ENCODE measurements at places on chromosomes 5 and 9.

GRCh38 chr5:127316011-127316410 is 25.4 kb downstream of the MEGF10 start:
- DNase-seq, result no peak

- DNase-seq, result no peak
Observed at GRCh38 chr5:5523066-5523505, 100.6 kb downstream of the ICE1 start.

GRCh38 chr5:153562189-153562588 is 71.7 kb downstream of the GRIA1 start:
- DNase-seq, result no peak

DNA sequence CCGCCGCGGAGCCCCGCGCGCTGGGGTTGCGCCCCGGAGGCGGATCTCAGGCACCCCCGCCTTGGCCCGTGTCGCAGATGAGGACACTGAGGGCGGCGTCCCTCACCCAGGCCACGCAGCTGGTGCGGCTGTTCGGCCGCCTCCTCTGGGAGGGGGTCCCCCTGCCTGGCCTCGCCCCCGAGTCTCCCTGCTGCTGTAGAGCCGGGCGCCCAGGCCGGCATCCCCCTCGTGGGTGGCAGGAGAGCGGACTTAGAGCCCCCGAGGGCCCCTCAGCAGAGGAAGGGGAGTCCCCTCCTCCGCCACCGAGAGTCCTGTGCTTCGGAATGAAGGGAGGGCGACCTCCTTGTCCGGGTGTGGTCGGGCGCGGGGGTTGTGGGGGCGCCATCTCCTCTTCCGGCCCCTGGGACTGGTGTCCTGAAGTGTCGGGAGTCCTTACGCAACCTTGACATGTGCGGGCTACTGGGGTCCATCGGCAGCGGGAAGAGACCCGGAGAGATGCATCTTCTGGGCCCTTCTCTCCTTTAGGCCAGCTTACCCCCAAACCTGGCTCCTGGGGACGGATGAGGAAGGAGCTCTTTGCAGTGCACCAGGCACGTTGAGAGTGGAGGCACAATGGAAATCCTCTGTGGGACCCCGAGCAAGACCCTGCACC is 11.7 kb upstream of the EXOSC2 start:
- no peak for DNase-seq

DNA sequence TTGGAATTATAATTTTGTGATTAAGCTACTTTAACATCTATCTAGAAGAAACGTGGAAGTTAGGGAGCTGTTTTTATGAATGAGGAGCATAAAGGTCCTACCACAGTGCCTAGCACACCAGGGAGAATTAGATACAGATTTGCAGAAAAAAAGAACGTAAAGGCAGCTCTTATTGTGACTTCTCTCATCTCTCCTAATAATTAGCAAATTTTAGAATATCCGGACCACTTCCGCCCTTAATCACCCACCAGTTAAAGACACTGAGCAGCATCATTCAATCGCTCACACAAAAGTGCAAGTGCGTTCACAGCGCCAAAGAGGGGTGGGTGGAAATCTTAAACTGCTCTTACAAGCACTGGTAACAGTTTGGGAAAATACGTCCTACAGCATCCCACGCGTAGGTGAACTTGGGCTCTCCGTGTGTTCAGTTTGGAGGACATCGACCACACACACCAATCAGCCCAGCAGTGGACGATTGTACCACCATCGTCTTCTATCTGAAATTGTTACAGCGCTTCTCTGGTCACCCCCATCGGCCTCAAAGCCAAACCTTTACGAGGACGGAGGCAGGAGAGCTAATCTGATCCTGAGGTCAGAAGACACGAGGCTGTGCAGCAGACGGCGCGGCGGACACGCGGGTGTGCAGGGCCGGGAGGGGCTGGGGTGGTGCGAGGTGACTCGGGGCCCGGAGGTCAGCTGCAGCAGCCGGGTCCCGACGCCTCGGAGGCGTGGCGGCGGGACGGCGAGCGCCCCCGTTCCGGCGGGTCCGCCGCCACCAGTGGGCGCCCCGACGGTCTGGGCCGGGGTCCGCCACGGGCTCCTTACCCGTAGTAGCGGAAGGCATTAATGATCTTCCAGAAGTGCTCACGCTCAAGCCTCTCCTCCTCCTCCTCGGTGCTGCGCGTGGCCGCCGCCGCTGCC is 646 bp downstream of the CARNMT1 start:
- no peak for DNase-seq

DNA sequence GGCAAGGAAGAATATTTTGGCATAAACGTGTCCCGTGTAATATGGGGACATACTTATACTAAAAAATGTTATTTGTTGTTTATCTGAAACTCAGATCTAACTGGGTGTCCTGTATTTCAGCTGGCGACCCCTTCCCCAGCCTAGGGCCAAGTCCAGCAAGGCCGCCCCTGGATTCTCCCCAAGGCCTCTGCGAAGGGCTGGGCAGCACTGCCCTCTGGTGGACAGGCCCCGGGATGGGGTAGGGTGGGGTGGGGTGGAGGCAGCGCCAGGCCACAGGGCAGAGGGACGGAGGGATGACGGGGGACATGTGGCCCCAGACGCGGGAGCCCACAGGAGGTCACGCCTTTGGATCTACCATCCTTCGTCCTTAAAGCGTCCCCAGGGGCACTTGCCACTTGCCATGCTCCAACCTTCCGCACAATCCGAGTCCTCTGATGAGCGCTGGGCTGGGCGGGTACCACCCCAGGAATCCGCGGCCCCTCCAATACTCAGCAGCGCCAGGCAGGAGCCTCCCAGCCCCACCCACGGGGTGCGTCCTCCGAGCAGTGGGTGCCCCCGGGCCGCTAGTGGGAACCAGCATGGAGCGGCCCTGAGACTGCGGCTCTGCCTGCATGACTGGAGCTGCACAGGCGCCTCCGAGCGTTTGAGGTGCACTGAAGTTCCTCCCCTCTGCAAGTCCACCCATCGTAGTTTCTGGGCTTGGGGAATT is 7.1 kb upstream of the AGPAT2 start:
- no peak for DNase-seq

DNA sequence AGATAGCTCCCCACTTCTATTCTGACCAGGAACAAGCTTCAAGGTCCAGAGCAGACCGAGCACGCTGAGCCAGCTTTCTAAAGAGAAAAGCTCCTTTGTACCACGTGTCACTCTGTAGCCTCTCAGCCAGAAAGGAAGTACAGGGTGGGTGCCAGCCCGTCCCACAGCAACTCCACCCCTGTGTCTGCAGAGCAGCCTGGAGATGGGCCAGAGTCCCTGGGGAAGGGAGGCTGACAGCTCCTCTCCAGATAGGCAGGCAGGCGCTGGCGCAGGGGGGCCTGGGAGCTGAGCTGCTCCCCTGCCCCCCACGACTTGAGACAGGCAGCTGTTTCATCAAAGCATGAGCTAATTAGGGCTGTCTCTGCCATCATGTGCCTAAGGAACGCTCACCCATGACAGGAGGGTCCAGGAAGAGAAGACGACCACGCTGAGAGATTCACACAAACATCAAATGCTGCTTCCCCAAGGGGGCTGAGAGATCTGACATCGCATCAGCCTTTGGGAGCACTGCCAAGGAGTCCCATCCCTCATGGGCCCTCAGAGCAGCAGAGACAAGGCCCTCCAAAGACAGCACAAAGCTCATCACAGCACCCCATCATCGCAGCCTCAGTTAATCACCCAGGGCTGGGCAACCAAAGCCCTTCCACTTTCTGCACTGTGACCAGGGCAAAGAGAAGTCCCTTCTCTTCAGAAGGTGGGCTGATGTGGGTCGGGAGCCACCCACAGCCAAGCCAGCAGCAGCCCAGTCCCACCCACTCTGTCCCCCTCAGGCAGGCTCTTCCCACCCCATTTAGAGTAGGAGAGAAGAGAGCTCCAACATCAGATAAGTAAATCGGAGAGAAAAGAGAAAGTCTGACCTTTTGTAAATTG is 78.5 kb upstream of the LRRTM2 start:
- DNase-seq, result no peak

DNA sequence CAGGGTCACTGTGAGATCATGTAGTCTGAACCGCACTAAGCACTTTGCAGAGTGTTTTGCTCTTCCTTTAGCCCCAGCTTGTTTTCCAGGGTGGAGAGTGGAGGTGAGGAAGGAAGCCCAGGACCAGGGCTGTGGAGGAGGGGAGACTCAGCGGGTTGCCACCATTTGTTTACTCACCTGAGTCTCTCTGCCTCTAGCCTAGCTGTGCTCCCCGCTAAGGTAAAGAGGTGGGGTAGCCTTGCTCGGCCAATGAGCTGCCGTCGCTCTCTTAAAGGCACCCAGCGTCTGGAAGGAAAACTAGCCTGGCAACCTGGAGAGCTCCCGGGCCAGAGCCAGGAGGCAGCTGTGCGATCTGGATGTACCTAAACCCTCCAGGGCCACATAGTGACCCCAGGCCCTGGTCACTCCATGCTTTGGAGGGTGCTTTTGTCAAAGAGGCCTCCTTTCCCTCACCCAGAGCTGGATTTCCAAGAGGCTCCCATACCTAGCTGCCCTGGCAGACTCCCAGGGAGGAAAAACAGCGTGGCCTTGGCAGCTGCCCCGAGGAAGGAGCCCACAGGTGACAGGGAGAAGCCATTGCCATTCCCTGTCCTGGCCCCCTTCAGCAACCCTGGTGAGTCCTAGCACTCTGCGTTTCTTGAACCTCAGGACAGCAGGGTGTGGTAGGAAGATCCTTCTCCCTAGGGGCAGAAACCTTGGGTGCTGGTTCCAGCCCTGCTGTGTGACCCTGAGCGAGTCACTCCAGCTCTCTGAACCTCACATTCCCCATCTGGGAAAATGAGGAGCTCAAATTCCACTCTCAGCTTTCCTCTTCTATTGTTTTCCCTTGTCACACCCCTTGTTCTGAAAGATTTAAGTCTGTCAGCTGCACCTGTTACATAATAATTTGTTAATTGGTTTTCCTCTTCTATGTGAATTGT is 42.4 kb upstream of the LARP1 start:
- no peak for DNase-seq

DNA sequence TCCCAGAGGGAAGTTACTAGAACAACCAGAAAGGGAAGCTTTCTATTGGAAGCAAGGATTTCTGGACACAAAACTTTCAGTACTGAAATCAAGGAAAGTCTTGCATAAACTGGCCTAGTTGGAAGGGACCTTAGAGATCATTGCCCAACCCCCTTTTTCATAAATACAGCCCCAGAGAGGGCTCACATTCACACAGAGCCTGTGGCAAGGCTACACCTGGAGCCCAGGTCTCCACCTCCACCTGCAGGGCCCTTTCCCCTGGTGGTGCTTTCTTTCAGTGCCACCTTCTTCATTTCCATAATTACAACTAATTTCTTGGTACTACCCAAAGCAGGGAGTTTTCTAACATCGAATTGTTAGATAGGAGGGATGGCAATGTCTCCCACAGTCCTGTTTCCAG is 85.7 kb downstream of the ADRB2 start:
- no peak for DNase-seq

- no peak for DNase-seq
Observed at GRCh38 chr5:81428446-81428845, 34.5 kb upstream of the ACOT12 start.

GRCh38 chr9:88987661-88988060 is 3.6 kb upstream of the S1PR3 start:
- DNase-seq, result no peak

- no peak for DNase-seq
Observed at GRCh38 chr5:134070725-134071613, 43.5 kb upstream of the TCF7 start.

DNA sequence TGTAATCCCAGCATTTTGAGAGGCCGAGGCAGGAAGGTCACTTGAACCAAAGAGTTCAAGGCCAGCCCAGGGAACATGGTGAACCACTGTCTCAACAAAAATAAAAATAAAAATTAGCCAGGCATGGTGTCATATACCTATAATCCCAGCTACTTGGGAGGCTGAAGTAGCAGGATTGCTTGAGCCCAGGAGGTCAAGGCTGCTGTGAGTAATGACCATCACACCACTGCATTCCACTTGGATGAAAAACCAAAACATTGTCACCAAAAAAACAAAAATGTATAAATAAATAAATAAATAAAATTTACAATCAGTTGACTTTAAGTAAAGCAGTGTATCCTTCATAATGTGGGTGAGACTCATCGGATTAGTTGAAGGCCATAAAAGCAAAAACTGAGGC is 541.4 kb downstream of the CSNK1G3 start:
- DNase-seq, result no peak

DNA sequence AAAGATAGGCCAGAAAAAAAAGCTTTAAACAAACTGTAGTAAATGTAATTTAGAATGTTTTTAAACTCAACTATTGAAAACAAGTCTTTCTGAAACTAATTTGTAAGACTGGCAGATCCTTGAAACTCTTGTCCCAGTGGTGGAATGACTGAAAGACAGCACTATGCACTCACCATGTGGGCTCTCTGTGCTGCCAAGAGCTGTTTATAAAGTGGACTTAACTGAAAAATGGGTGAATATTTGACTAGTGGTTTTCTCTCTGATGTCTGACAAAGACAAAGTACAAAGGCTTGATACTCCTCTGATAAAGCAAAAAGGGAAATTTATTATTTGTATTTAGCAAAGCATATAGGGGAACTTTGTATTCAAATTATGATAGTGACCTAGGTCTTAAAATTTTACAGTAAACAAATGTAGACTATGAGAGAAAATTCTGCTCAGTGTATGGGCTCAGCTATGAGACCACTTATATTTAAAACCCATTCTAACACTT is 635.4 kb downstream of the NR2F1-AS1 start:
- no peak for DNase-seq

DNA sequence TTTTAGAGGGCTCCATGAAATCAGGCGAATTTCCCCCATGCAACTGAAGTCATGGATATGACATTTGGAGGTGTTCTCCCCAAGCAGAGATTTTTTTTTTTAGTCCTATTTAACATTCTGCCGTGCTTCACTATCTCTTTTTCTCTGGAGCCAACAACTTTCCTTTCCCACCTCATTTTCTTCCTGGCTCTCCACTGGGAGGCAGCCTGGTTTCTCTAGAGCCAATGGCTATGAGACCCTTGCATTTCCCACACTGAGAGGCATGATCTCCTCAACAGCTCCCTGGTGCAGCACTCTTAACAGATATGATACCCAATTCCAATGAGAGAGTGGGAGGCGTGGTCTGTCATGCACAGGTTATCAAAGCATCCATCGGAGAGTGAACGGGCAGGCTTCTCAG is 310.8 kb downstream of the DRD1 start:
- no peak for DNase-seq

DNA sequence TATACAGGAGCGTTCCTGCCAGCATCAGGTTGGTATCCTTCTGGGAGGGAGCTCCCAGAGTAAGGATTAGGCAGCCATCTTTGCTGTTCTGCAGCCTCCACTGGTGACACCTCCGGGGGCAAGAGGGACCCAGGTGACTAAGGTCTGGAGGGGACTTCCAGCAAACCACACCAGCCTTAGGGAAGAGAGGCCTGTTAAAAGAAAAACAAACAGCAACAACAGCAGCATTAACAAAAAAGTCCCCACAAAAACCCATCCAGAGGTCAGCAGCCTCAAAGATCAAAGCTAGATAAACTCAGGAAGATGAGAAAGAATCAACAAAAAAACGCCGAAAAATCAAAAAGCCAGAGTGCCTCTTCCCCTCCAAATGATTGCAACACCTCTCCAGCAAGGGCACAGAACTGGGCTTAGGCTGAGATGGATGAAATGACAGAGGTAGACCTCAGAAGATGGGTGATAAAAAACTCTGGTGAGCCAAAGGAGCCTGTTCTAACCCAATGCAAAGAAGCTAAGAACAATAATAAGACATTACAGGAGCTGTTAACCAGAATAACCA is 388.2 kb downstream of the SPATA31D1 start:
- DNase-seq, result no peak

- DNase-seq, result no peak
Observed at GRCh38 chr9:17600962-17601593, 22.2 kb downstream of the SH3GL2 start.

GRCh38 chr9:113548221-113549041 is 84.9 kb downstream of the RGS3 start:
- DNase-seq, result no peak
